HuH-7.5 (cell line): ENCODE measurements at places on chromosomes 13 and 19.

DNA sequence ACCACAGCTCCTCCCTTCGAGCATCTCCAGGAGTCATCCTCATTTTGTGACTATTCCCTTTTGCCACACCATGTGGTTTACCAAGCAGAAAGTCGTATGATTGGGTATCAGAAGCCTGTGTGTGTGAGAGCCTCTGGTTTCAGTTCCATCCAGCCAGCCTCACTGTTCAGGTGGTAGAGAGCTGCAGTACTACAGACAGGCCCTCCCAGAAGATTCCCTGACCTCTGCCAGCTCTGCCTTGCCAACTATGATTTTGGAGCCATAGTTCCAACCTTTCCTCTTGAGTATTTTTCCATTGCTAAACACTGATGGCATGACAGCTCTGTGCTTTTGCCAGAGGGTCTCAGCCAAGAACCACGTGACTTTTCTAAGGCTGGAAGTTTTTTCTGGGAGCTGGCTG lies 82.5 kb downstream of the DHRS12 start:
- DNase-seq: no peak

GRCh38 chr13:23578411-23579071 lies 8.3 kb downstream of the TNFRSF19 start:
- peak; percentile 23 for DNase-seq

DNA sequence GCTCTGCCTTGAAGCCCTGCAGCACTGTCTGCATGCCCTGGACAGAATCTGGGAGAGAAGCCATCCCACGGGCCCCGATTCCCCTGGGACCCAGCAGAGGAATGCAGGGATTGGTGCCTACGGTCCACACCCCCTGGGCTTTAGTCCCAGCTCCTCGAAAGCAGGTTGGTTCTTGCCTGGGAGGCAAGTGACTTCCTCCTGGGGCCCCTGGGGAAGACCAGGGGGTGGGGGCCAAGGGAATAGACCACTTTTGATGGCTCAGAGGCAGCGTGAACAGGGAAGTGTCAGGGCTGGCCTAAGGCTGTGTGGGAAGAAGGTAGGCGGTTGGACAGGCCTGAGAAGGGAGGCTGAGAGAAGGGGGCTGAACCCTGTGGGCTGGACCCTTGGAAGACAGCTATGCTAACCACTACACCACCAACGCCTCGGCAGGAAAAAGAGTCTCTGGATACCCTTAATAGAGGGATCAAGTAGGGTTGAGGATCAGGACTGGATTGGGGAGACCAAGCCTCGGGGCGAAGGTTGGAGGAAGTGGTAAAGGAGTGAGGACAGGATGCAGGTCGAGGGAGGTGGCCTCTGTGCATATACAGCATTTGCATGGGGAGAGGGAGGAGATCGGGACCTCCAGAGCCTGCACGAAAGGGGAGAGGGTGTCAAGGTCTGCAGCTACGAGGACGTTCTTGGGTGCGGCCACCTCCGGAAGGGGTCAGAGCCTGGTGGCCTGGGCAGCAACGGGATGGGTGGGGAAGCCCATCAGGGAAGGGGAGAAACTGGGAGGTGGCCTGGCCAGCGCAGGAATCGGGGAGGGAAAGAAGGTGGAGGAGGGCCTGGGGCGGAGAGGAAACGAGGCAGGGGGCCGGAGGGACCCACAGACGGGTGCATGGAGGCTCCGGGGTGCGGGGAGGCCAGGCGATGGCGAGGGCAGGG lies 709 bp downstream of the DPP9 start:
- no peak for DNase-seq

DNA sequence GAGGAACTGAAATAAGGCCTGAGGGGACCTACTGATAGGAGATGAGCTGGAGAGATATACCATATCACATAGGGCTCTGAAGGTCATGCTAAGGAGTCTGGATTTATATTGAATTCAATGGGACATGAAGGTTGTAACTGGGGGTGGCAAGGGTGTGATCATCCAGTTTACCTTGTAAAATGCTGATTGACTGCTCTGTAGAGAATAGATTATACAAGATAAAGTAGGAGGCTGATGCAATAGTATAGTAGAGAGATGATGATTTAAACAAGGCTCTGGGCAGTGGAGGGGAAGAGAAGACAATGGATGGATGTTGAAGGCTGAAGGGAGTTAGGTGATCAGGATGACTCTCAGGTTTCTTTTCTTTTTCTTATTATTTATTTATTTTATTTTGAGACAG lies 18.0 kb upstream of the PAN3 start:
- DNase-seq: no peak

- no peak for DNase-seq
Measured at GRCh38 chr19:10797541-10798256, 38.3 kb downstream of the TMED1 start.

DNA sequence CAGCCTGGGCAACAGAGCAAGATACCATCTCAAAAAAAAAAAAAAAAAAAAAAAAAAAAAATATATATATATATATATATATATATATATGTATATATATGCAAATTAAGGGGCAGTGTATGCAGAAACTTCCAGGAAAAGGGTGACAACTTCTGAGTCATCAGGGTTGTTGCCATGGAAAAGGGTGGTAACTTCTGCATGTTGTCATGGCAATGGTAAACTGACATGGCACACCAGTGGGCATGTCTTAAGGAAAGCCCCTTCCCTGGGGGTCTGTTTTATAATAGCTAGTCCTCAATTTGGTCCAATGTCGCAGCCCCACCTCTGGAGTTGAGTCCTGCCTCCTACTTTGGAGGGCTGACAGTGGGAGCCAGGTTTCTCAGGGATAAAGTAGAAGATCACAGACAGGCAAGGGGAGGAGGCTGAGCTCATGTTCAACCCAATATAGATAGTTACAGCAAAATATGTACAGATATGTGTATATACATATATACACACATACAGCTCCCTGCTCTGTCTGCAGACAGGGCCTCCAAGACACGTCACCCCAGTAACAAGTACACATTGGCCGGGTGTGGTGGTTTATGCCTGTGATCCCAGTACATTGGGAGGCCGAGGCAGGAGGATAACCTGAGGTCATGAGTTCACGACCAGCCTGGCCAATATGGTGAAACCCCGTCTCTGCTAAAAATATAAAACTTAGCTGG lies 7.2 kb upstream of the FCHO1 start:
- no peak for DNase-seq

DNA sequence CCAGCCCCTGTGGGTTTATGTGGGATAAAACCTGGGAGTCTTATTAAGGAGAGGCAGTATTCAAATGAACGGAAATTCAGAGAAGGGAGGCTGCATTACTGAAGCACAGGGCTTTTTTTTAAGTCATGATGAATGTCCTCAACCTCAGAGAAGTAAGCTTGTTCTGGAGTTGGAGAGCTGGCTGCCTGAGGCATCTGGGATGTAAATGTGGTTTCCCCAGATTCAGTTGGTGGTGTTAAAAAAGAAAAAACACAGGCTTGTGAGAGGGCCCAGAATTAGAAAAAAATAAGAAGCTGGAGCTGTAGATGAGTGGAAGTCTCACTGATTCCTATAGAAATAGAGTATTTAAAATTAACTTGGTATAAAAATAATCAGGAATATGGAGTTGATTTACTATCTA lies 64.0 kb upstream of the GPR12 start:
- no peak for DNase-seq
